ENCODE measurements at places on chromosomes 3 and 15.
A peak's percentile ranks its signal among the peaks of the same experiment; 100 is the strongest.

GRCh38 chr3:187264021-187264420 is 27.5 kb downstream of the MASP1 start:
- DNase-seq = no peak

GRCh38 chr3:71478568-71478967 is 105.0 kb downstream of the FOXP1 start:
- peak; percentile 52 for DNase-seq

GRCh38 chr15:74213858-74214284 is 11.3 kb upstream of the STRA6 start:
- no peak for DNase-seq

GRCh38 chr15:51624022-51624421 is 1.5 kb upstream of the DMXL2 start:
- DNase-seq = no peak

DNA sequence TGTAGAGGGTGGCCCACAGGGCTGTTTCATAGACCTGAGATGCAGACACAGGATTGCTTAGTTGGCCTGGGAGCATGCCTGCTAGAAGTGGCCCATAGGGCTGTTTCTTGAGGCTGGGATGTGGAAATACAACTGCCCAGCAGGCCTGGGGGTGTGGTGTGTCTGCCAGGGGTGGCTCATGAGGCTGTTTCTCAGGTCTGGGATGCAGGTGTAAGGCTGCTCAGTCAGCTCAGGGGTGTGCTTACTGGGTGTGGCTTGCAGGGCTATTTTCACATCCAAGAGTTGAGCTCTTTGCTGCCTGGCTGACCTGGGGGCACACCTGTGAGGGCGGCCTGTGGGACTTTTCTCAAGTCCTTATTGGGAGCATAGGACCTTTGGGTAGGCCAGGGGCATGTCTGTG is 131.3 kb downstream of the DOCK3 start:
- DNase-seq = no peak

DNA sequence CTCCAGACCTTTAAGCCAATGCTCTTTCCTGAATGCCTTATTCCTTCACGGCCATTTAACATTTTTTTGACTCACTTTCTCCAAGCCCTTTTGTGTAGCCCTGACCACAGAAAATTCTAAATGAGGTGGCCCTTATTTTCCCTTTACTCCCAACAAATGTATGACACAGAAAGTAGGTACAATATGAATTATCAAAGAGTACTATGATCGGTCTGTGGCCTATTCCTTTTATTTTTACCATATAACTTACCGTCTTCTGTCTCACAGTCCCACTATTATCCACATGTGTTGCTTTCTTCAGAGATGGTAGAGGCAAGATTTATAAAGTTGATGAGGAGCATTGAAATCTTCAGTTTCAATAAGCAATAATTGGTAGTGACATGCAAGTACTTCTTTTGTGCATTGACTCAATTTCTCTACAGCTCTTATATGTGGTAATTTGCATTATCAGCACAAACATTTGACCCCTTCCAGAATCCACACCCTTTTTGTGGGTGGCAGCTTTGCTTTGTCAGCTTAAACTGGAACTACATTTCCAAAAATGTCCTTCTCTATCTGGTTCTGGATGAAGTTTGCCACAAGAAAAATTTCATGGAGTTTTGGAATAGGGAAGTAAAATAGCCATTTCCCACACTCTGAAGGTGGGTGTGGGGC is 143.8 kb upstream of the GADL1 start:
- no peak for DNase-seq

DNA sequence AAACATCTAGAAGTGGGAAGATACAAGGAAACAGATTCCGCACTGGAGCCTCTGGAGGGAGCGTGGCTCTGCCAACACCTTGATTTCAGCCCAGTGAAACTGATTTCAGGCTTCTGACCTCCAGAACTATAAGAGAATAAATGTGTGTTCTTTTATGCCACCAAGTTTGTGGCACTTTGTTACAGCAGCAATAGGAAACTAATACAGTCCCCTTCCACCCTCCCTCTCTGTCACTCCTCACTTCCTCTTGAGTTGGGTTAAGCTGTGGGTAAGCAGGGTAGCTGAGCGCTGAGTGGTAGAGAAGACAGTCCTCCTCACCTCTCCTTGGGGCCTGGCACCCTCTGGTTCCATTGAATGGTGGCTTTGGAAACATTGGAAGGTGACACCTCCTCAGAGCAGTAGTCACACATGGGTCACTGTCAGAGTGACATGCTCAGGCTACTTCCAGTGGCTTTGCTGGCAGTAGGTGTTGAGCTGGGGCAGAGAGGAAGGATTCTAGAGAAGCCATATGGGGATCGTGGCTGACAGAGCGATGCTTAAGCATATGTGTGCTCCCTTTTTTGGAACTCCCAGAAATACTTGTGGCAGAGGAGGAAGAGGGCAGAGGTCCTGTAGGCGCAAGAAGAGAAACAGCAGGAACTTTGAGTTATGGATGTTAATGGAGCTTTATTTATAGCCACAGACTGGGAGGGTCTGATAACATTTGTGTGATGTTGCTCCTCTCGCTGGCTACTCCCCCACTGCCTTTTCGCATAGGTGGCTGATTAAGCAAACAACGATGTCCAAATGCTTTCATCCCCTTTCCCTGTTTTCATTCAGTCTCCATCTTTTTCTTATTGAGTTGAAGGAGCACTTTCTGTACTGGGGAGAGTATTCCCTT is 14.8 kb upstream of the HCN4 start:
- DNase-seq = no peak

- DNase-seq = no peak
Measured at GRCh38 chr15:96764501-96764900, 434.0 kb downstream of the NR2F2 start.

DNA sequence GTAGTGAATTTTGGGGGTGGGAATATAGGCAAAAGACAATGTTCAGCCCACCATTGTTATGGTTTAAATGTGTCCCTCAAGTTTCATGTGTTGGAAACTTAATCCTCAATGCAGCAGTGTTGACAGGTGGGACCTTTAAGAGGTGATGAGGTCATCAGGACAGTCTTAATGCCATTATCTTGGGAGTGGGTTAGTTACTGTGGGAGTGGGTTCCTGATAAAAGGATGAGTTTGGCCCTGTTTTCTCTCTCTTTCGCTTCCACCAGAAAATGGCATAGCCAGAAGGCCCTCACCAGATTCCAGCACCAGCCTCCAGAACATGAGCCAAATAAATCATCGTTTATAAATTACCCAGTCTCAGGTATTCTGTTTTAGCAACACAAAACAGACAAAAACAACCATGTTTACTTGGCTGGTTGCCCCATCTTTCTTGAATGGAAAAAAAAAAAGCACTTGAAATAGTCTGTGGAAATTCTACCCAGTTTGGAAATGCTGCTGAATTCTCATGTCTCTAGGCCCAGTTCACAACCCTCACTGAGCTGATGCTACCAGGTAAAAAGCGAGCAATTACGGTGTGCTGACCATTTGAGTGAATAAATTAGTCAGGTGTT is 31.0 kb upstream of the MFSD1 start:
- DNase-seq = no peak

GRCh38 chr3:49908373-49909199 is 4.9 kb upstream of the MST1R start:
- no peak for DNase-seq

GRCh38 chr3:134294302-134295280 is 43.9 kb upstream of the RYK start:
- DNase-seq = peak; percentile 11

Data from activated CD4-positive, alpha-beta T cell treated with anti-CD3 and anti-CD28 coated beads, Interleukin-2, amount 50 U/mL, for 1 hour (primary cell).